ENCODE measurements at places on chromosomes 6 and 20.

- no peak for DNase-seq
Measured at GRCh38 chr20:21397341-21398108, at the start of gene NKX2-4. Gene NKX2-4 (minus strand): TSS chr20:21397526. CDS start chr20:21397399, 127 bp downstream.

GRCh38 chr6:154123155-154123956 lies 84.3 kb downstream of the OPRM1 start:
- DNase-seq: no peak

DNA sequence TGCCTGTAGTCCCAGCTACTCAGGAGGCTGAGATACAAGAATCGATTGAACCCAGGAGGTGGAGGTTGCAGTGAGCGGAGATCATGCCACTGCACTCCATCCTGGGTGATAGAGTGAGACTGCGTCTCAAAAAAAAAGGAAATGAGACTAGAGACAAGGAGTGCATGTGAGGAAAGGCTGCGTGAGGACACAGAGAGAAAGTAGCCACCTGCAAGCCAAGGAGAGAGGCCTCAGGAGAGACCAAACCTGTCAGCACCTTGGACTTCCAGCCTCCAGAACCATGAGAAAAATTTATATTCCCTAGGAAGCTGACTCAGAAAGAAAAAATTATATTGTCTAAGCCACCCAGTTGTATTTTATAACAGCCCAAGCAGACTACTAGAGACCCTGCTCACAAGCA lies 7.4 kb upstream of the BEND3 start:
- peak; percentile 28 for DNase-seq

DNA sequence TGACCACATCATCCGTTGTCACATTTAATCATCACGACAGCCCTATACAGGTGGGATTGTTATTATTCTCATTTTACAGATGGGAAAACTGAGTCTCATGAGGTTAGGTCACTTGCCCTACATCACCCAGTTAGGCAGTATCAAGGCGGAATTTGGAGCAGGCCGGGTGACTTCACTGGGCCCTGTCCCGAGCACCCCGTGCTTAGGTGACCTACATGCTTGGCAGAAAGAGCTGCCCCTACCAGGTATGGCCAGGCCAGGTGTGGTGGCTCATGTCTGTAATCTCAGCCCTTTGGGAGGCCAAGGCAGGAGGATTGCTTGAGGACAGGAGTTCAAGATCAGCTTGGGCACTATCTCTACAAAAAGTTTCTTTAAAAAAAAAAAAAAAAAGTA lies 44.0 kb downstream of the RIN2 start:
- no peak for DNase-seq

DNA sequence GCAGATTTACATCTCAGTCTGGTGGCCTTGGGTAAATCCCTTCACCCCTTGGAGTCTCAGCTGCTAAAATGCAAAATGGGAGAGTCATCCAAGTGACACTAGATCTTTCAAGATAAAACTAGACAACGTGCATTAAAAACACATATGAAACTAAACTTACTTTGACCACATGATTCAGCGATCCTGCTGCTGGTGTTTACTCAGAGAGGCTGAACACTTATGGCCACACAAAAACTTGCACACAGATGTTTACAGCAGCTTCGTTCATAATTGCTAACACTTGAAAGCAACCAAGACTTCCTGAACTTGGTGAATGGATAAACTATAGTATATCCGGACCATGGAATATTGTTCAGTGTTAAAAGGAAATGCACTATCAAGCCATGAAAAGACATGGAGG lies 55.3 kb upstream of the GPR6 start:
- DNase-seq: peak; percentile 2

GRCh38 chr6:16306334-16306733 lies 67.9 kb downstream of the GMPR start:
- DNase-seq: no peak

- DNase-seq: peak; percentile 88
Measured at GRCh38 chr20:24838546-24839535, 110.2 kb upstream of the CST7 start.

- no peak for DNase-seq
Measured at GRCh38 chr6:125759959-125760457, 10.6 kb downstream of the HEY2 start.

DNA sequence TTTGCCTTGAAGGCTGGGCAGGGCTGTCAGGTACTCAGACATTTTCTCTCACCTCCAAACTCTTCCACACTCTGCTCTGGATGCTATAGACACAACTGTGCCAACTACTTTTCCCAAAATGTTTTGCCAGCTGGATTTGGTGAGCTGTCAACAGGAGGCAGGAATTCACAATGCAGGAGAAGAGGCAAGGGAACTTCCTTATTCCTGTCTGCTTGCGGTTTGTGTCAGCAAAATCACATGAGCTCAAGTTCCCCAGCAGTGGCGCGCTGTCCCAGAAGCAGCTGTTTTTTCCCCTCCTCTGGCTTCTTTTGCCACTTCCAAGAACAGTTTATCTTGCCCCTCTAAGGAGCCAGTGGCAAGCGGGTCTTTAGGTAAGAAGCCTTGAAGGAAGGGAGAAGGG lies 608.2 kb downstream of the PRKN start:
- peak; percentile 61 for DNase-seq

DNA sequence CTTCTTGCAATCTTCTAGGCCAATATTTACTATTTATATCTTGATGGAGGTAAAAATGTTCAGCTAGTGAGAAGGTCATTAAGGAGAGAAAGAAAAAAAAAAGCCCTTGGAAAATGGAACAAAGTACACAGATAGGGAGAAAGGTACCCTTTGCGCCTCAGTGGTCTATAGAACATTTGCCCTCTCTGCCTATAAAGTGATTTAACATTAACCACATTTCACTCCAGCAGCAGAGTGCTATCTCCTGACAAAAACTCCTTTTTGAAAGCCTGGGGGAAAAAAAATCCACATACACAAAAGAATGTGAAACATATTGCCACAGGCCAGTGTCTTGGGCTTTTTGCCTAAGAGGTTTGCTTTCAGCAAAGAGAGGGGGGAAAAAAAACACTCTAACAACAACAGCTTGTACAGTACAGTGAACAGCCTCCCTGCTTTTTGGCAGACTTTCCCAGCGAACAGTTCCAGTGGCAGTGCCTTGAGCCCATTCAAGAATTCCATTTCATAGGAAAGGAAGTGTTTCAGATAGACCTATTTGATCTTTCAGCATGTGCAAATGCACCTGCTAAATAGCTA lies 695 bp downstream of the ARHGAP18 start:
- peak; percentile 54 for DNase-seq
